Activated CD4-positive, alpha-beta T cell treated with anti-CD3 and anti-CD28 coated beads, Interleukin-2, amount 50 U/mL, for 16 hours (primary cell): ENCODE measurements at places on chromosomes 7 and 10.

- DNase-seq: peak; percentile 90
These were observed 103.4 kb upstream of the ANLN start for GRCh38 chr7:36286226-36286625.

- no peak for DNase-seq
These were observed 43.3 kb upstream of the ELN start for GRCh38 chr7:73984481-73985205.

DNA sequence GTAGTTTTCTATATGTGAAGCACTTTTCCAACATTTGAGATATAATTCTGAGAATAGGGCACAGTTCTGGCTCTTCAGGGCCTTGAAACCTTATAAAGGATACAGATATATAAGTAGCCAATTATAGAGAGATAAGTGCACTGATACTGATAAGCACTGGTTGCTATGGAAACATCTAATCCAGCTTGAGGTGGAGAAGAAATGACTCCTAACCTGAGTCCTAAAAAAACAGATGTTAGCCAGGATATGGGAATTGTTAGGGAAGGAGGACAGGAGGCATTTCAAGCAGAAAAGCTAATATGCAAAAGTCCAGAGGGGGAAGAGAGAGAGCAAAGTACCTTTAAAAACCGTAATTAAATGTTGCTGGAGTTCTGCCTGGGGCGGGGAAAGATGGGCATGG is 30.8 kb downstream of the STRIP2 start:
- DNase-seq: no peak

- no peak for DNase-seq
These were observed 35.7 kb upstream of the SH2D4B start for GRCh38 chr10:80501913-80502521.

- DNase-seq: no peak
These were observed 5.3 kb downstream of the FGF8 start for GRCh38 chr10:101770331-101771215.

DNA sequence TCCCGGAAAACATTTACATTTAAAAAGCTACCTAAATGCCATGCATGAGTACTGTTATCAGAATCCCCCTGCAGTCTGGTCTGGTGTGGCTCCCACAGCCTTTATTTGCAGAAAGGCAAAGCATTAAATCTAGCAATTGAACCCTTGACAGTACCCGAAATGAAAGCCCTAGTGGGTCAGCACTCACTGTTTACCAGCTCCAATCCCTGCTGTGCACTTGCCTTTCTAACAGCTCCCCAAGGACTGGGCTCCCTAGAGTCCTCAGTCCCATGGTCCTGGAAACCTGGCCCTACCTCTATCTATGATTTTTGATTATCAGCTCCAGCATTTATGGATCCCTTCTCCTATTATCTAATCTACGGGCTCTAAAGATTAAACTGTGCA is 1.9 kb upstream of the MACC1 start:
- DNase-seq: no peak

GRCh38 chr10:13328126-13328525 is 20.0 kb downstream of the SEPHS1 start:
- DNase-seq: no peak

- DNase-seq: peak; percentile 89
These were observed 18.7 kb downstream of the SEC24C start for GRCh38 chr10:73762915-73763314.

GRCh38 chr7:105376908-105377533 is 11.7 kb downstream of the SRPK2 start:
- DNase-seq: no peak
